ENCODE measurements at places on chromosomes 5 and 9.

GRCh38 chr9:113578882-113579282 is 115.4 kb downstream of the RGS3 start:
- DNase-seq: no peak

- no peak for DNase-seq
Measured at GRCh38 chr5:10310066-10310779, 2.5 kb upstream of the CMBL start.

GRCh38 chr5:81230416-81230815 is 2.7 kb upstream of the CKMT2 start:
- DNase-seq: no peak

DNA sequence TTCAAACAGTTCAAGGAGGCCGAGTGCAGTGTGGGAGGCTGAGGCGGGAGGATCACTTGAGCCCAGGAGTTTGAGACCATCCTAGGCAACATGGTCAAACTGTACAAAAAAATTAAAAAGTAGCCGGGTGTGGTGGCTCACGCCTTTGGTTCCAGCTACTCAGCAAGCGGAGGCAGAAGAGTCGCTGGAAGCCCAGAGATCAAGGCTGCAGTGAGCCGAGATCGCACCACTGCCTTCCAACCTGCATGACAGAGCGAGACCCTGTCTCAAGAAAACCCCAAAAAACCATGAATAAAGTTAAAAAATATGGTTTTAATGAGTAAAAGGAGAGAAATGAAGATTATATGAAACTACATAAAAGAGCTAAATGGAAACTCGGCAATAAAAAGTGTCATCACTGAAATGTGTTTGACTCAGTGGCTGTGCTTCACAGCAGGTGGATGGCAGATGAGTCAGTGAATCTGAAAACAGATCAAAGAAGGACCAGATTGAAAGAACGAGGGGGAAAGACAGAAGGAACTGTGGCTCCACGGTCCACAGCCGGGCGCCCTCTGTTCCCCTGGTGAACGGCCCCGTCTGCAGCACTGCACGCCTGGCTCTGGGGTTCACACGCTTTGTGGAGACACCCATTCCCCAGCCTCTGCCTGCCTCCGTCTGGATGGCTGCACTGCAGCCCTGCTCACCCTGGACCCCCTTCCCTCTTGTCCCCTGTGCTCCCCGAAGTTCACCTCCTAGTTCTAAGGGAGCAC is 25.1 kb downstream of the EXD3 start:
- no peak for DNase-seq

All from pons (tissue), 1 donor.